ENCODE measurements at places on chromosomes 7 and 10.
A peak's percentile ranks its signal among the peaks of the same experiment; 100 is the strongest.

DNA sequence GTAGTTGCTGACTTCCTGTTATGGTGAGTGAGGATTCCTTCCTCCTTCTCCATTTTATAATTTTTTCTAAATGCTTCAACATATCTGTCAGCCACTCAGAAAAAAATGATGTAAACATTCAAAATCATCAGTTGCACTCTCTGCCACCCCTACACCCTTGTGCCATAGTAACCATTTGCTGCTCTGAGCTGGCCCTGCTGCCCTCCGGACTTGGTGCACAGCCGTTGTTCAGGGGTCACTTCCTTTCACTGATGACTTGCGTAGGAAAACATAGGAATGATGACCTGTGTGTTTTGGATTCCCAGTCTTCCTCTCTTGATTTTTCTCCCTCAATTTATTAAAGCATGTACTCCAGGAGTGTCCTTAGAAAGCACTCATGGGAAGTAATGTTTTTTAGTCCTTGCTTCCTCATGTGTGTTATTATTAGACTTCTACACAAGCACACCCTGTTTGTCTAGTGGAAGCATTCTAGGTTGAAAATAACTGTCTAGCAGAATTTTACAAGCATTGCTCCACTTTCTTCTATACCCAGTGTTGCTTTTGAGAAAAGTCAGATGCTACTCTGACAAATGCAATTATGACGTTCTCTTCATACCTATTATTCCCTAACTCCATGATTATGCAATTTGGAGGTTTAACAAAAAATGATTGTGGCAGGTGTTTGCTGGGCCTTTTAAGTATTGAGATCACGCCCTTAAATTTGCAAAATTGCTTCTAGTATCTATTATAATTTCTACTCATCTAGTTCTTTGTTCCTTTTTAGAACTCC lies 62.6 kb upstream of the MTPN start:
- DNase-seq: no peak

- DNase-seq: no peak
Measured at GRCh38 chr10:121684276-121684675, 86.0 kb upstream of the FGFR2 start.

DNA sequence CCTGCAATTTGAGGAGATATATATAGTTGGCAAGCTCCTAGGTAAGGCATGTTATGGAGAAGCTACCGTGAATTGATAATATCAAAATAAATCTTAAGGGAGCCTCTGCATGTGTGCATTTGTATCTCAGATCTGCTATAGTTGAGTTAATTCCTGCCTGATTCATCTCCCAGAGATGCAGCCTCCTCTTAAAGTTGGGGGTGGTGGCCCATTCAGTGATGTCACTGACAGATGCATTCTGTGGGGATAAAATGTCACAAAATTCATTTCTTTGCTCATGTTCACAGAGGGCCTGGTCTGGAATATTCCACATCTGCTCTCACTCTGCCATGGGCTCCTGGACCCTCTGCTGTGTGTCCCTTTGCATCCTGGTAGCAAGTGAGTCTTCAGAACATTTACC lies 185.8 kb upstream of the PRSS1 start:
- no peak for DNase-seq

DNA sequence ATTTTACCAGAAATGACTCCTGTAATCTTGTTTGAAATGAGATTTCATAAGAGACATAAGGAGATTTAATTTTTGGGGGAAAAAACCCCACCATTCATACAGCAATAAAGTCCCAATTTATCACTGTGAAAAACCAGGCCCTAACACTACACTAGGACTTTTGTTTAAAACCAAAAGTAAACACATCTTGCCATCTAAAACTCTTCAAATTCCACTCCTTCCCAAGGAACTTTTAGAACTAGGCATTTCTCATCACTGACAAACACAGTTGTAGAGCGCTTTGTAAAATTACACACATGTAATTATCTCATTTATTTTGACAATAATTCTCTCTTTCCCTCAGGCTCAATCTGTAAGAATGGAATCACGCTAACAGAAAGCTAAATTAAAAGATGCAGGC lies 128.1 kb upstream of the C1QL3 start:
- DNase-seq: no peak

GRCh38 chr10:50653142-50653541 lies 29.4 kb upstream of the SGMS1 start:
- DNase-seq: no peak

- DNase-seq: peak; percentile 27
Measured at GRCh38 chr10:132848951-132849545, 63.1 kb upstream of the NKX6-2 start.

- DNase-seq: no peak
Measured at GRCh38 chr7:158238616-158239289, 348.9 kb downstream of the PTPRN2 start.

DNA sequence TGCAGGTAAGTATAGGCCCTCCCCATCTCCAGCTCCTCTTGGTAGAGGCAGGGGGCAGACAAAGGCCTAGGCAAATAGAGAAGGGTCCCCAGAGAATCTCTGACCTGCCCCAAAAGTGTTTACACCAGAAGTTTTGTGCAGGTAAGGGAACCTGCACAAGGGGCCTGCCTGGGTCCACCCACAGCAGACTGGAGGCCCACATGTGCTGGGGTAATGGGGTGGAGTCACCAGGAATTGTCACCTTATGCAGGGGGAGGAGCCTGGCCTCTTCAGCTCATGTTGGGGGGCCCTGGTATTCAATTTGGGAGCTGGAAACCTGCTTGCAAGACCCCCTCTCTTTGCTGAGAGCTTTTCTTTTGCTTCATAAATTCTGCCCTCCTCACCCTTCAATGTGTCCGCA lies 302.7 kb downstream of the ZEB1 start:
- no peak for DNase-seq

DNA sequence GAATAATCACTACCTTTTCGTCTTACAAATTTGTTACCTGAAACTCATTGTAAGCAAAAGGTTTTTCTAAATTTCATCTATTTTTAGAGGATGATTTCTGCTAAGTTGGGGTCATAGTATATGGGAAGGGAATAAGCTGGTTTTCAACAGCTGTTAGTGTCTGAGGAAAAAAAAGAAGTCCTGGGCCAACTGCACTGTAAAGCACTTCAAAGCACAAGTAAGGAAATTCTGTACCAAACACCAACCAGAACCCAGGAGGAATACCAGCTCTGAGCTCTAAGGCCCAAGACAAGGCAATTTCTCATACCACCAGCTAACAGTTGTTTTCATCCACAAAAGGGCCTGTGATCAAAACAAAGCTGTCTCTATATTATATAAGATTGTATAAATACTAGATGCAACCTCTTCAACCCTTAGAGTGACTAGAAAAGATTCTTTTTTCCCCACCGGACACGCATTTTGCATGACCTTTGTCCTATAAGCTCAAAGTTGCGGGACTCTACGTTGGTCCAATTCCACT lies 6.1 kb upstream of the MEOX2 start:
- DNase-seq: no peak

GRCh38 chr10:6699336-6699735 lies 119.3 kb upstream of the PRKCQ start:
- no peak for DNase-seq

- no peak for DNase-seq
Measured at GRCh38 chr10:132700156-132701098, 85.5 kb downstream of the NKX6-2 start.

- no peak for DNase-seq
Measured at GRCh38 chr7:156378806-156379205, 261.8 kb upstream of the RNF32 start.

GRCh38 chr10:176677-177076 lies 41.4 kb downstream of the ZMYND11 start:
- no peak for DNase-seq

- no peak for DNase-seq
Measured at GRCh38 chr7:151600331-151600730, 80.6 kb upstream of the RHEB start.

DNA sequence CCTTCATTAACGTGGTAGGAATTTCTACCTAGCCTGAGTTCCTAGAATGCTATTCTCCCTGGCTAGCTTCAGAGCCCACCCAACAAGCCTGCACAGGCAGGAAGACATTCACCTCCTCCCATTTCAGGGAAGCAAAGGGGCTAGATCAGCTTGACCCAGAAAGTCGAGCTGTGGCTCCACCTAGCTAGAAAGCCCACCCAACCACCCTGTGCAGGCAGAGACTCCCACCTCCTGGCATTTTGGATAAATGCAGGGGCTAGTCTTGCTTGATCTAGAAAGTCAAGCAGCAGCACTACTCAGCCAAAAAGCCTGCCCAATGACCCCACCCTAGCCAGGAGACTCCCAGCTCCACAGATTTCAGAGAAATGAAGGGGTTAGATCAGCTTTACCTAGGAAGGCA lies 479.5 kb downstream of the SDK1 start:
- no peak for DNase-seq

DNA sequence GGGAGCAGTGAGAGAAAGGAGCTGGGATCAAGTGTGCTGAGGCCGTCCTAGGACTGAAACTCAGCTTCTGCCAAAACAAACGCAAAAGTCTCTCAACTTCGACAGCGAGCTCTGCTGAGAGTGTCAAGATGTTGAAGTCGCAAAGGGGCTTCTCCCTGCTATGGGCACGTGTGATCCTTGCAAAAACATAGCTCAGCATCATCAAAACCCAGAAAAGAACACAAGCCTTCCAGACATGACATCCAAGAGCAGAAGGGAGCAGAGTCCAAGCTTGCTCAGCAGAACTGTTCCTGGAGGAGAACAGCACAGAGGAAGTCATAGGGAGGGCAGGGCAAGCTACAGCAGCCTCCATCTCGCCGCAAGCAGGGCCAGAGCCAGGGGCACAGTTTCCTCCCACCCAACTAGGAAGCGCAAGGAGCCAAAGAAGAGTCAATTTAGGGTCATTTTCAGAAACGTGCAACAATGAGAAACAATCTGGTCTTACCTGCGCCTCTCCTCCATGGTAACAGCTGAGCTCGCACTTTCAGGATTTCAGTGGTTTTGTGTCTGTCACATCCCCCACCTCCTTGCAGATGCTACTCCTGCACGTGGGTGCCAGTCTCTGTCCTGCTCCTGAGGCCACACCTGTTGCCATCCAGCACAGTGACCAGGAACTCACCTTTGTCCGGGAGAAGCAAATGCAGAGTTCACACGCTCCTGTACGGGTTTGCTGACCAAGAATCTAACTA lies 113.9 kb downstream of the DIP2C start:
- DNase-seq: no peak

GRCh38 chr7:70788276-70788675 lies 343.7 kb upstream of the GALNT17 start:
- DNase-seq: no peak

DNA sequence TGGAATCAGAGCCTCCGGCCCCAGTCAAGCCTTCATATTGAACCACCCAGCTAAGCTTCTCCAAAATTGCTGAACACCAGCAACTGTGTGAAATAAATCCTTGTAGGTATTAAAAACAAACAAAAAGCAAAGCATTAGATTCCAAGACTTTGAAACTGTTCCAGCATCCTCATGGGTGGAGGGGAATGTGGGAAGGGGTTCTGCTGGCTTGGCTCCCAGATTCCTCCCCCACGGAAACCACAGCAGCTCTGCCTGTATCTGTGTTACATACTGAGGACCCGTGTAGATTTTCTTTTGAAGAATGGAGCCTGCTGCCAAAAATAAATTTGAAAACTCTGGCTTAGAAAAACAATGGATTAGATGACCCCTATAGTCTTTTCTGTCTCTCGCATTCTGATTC lies 20.0 kb downstream of the AKR1B1 start:
- DNase-seq: no peak

DNA sequence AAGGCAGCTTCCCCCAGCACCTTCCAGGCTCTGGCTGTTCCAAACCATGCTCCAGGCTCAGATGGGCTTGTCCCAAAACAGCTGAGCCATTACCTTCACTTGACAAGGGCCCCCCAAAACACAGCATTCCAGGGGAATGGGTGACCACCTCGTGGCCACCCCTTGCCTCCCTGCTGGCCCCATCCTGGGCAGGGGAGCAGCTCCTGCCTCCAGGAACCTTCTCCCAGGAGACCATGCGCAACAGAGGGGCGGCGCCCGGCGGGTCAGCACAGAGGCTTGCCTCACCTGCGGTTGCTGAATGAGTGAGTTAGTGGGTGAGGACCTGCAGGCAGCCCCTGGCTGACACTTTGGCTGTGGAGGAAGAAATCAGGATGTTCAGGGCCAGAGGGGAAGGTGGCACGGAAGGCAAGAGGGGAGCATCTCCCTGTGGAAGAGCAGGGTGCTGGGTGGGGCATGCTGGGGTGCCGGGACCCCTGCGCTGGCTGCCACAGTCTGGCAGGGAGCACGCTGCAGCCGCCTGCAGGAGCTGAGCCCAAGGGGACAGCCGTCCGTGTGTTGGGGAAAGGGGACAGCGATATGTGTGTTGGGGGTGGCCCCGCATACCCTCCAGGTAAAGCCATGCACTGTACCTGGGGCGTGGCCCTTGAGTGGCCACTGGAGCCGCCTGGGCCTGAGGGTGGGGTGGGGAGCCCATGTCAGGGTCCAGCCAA lies 54.7 kb downstream of the PWWP2B start:
- DNase-seq: no peak

DNA sequence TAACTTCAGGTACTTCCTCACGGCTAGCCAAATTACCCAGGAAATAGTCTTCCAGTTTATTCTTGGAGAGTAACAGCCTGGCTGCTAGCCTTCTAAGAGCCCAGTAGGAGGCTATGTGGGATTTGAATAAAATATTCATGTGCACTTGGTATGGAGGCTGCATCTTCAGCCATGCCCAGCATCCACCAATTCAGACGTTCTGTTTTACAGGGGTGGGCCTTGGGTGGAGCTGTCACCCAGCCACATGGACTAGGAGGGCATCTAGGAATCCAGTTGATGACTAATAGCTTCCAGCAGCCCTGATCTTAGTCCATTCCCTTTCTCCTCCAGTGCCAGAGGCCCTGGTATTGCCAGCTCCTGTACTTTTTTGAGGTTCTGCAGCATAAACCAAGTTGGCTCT lies 66.3 kb upstream of the ZRANB1 start:
- DNase-seq: no peak

DNA sequence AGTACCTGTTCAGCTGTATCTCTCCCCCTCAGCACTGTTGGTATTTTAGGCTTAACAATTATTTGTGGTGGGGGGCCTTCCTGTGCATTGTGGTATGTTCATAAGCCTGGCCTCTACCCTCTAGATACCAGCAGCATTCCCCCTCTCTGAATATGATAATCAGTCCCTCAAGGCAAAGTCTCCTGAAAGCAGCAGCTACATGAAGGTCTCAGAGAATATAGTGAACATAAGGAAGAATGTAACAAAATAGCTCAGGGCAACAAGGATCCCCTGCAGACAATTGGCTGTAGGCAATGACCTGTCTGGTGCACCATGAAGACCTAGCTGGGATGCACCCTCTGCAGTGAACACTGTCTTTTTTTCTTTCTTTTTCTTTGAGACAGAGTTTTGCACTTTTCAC lies 86.4 kb downstream of the CTBP2 start:
- no peak for DNase-seq

GRCh38 chr7:74252893-74253292 lies 1.3 kb downstream of the RFC2 start:
- DNase-seq: no peak

- no peak for DNase-seq
Measured at GRCh38 chr7:155510975-155511701, 35.2 kb downstream of the CNPY1 start.

GRCh38 chr10:21078410-21079329 lies 181.6 kb upstream of the NEBL start:
- no peak for DNase-seq

GRCh38 chr7:26165950-26166683 lies 14.1 kb downstream of the NFE2L3 start:
- DNase-seq: no peak
